Stimulated activated CD4-positive, alpha-beta T cell treated with anti-CD3 and anti-CD28 coated beads, Interleukin-12 subunit alpha, Interleukin-12 subunit beta, amount 100 ng/mL, for 48 hours (primary cell): ENCODE measurements at places on chromosomes 12 and 14.

DNA sequence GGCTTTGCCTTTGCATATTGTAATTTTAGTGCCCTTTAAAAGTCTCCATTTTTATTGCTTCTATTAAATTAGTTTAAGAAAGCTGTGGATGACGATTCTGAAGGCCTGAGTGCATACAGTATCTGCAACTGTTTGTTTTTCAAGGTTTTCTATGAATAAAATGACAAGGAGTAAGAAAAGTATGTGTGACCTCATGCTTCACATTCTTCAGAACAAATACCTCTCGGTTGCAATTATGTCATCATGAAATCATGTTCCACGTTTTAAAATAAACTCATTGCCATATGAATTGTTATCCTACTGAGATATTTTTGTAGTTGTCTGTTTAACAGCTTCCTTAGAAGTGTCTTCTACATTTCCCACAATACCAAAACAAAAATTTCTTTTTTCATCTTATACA, 374.6 kb downstream of the MDGA2 start:
- DNase-seq: no peak

- no peak for DNase-seq
Measured at GRCh38 chr12:121748218-121748570, 35.6 kb downstream of the TMEM120B start.

DNA sequence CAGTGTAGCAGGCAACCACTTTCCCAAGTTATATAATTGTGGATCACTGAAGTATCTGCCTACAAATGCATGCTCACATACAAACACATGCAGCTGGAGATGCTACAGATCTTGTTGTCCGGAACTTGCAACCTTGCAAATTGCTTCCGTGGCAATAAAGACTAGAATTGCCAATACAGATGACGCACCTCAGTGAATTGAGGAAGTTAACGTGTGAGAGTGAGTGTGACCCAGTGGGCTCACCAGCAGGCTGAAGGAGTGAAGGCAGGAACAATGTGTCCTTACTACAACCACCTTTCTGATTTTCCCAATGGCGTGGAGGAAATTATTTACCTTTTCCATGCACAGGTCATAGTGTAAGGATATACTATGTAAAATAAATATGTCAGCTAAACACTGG, 89.4 kb upstream of the GRIP1 start:
- DNase-seq: no peak

GRCh38 chr12:39047539-39048262, 142.3 kb upstream of the CPNE8 start:
- no peak for DNase-seq

DNA sequence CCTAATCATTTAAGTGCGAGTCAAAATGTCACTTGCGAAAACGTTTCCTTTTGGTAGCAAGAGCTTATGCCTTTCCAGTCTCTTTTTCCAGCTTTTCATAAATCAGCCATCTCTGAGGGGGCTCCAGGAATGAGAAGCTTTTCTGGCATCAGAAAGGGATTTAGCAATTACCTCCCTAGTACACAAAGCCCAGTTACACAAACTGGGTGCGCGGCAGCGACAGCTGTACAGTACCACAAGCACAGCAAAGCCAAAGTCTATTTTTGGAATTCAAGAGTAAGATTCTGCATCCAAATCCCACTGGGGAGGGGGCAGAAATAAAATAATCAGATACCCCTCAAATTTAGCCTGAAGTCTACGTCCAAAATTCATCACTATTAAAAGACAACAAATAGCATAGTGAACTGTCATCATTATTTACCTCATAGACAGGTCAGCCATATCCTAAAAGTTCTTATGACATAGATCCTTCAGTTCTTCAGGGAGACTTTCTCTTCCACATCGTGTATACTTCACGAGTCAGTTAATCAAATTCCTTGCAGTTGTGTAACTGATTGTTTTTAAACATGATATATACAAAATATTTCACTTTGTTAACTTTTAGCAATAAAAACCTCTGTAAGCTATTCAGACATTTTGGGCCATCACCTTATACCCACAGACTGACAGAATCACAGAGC, 150.8 kb downstream of the TTC7B start:
- DNase-seq: no peak

DNA sequence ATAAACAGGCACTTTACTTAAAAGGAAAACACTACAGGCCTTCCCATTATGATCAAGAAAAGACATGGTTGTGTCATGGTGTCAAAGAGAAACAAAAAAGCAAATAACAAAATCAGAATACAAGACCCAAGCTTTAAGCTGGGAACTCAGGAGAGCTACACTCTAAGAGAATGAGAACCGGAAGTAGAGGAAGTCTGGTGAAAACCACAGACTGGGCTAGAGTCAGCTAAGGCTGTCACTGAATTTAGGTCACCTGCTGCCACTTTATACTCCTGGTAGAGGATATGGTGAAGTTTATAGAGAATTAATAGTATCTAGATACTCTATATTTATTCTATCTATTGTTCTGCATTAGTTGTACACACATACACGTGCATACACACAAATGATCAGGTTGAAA, 971.7 kb downstream of the FLRT2 start:
- no peak for DNase-seq

- DNase-seq: no peak
Measured at GRCh38 chr14:55710506-55711041, 130.6 kb downstream of the KTN1 start.

DNA sequence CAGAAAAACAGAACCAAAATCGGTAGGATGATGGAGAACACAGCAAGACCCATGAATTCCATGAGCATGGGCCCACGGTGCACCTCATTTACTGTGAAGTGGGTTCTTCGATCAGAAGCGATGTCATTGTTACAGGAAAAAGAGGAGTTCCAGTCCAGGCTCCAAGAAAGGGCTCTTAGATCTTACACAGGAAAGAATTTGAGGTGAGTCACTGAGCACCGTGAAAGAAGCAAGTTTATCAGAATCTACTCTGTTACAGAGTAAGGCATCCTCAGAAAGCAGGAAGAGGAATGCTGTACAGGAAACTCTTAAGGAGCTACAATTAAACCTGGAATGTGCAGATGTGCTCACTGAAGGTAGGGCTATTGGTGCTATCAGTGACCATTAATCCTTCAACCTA, 11.6 kb upstream of the CHFR start:
- no peak for DNase-seq

GRCh38 chr12:122836027-122836921, 1.0 kb downstream of the HIP1R start:
- peak; percentile 15 for DNase-seq

DNA sequence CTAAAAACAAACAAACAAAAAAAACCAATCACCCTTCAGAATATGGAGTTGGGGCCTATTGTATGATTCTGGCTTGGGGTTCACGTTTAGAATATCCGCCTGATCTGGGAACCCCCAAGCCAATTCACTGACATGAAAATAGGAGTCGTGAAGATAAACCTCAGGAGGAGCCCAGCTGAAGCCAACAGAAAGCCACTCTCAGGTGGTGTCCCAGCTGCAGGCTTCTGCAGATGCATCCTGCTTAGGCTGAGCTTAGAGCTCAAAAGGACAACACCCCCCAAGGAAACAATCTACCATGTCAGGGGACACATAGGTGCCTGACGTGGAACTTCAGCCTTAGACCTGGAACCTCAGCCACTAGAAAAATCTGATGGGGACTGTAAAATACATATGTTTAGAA, 51.9 kb downstream of the SYNE3 start:
- no peak for DNase-seq

GRCh38 chr12:86719381-86719780, 463.2 kb upstream of the MGAT4C start:
- no peak for DNase-seq

DNA sequence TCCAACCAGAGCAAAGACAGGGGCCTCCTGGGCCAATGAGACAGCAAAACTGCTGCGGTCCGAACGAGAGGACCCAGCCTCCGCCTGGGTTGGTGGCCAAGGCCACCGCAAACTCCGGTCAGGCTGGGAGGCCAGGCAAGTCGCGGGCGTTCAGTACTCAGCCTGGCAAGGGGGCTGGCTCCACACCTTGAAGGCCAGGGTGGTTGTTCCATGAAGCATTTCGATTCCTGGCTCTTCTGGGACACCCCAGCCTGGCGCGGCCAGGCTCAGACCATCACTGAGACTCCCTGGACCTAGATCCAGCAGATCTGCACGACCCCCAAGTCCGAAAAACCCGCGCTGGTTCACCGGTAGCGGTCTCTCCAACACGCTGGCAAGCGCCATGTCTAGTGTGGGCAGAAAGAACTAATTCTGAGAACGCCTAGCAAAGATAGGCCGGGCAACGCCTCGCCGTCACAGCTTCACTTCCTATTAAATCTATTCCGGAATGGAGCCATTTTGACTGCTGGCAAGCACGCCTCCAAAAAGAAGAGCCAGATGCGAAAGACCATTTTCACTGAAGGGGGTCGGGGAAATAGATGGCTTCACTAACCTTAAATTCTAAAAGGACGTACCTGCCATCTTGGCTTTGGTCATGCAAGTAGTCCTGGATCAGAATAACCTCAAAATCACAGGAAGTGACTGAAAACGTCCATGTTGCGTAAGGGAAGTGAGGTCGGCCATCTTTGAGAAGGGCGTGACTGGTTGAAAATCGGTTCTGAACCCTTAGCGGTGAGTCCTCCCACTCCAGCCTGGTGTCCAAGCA, at the start of gene PSMB5:
Gene PSMB5, minus strand, starts transcription at position 403 of the 805 bp plus-strand sequence. Its CDS starts 19 bp downstream, at position 384.
- peak; percentile 85 for DNase-seq

GRCh38 chr12:117552971-117553370, 191.5 kb upstream of the NOS1 start:
- no peak for DNase-seq

- no peak for DNase-seq
Measured at GRCh38 chr12:70722584-70723343, 85.5 kb upstream of the PTPRB start.

- no peak for DNase-seq
Measured at GRCh38 chr14:69827560-69827959, 30.5 kb upstream of the SLC10A1 start.

DNA sequence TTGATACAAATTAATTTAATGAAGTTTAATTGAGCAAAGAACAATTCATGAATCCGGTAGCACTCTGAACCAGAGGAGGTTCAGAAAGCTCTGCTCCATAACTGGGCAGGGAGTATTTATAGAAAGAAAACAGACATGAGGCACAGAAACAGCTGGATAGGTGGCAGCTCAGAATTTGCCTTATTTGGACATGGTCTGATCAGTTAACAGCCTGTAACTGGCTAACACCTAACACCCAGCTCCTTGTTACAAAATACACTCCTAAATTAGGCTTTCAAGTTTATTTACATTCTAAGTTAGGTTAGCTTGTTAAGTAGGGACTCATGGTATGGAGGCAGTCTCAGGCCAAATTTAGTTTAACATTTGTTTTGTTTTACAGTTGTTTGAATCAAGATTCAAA, 67.8 kb upstream of the TMCC3 start:
- DNase-seq: no peak

DNA sequence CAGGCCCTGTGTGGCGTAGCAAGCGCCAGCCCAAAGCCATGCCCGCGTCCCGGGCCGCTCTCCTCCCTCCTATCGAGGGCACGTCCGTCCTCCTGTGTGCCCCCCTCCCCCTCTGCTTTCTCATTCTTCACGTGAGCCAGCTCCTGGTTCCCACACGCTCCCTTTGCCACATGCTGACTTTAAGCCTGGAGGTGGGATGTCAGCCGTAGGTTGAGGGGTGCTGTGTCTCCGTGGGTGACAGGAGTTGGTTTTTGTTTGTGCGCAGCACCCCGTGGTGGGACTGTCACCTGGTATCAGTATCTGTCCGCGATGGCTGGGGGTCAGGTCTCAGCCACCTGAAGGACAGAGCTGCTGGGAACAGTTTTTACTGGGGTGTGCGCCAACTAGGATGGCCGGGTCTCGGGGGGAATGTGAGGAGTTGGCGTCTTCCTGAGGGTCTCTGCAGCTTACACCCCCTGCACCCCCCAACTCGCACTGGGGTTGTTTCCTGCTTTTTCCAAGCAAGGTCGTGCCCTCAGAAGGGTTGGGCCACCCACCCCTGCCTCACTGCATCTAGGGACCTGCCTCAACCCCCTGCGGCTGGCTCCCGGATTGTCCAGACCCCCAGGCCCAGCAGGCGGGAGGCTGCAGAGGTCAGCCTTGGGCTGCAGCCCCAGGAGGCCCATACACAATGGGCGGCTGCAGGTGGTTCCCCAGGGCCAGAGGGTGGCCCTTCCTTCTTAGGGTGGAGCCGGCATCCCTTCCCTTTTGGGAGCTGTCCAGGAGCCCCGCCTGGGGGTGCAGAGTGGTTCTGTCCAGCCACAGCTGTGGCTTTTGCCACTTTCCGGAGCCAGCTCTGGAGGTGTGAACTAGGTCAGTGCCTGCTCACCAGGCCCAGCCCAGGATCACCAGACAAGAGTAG, 7.3 kb downstream of the ULK1 start:
- no peak for DNase-seq

- DNase-seq: no peak
Measured at GRCh38 chr14:24315807-24316596, 4.7 kb downstream of the LTB4R start.

GRCh38 chr12:124687917-124688316, 120.5 kb upstream of the NCOR2 start:
- no peak for DNase-seq

GRCh38 chr12:123398177-123398549, 14.2 kb downstream of the KMT5A start:
- DNase-seq: no peak

- no peak for DNase-seq
Measured at GRCh38 chr12:47231456-47231855, 151.7 kb upstream of the AMIGO2 start.

DNA sequence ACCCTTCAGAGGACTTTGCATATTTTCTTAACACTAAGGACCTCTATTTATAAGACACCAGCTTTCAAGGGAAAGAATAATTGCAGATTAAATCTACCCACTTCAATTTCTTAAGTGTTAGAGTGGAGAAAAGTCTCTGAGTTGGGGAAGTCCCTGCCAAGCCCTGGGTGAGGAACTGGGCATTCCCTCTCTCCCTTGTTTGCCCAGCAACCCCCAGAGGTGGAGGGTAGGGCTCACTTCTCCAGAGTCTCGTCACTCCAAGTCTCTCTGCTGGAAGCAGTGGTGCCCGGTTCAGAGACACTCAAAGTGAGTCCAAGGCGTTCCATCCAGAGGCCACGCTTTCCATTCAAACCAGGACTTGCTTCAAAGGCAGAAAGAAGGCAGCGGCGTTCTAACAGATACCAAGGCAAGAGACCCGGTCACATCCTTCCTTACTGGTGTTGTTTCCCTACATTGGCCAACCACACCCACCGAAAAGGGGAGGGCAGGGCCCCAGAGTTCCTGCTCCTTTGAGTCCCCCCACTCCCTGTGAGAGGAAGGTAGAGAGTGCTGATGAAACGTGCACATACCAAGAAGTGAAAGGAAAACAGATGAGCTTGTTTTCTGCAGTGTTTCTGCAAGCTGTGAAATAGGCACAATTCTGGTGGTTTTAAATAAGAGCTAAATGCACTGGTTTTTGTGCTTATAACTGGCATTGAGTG, 6.1 kb upstream of the BDKRB2 start:
- DNase-seq: no peak

DNA sequence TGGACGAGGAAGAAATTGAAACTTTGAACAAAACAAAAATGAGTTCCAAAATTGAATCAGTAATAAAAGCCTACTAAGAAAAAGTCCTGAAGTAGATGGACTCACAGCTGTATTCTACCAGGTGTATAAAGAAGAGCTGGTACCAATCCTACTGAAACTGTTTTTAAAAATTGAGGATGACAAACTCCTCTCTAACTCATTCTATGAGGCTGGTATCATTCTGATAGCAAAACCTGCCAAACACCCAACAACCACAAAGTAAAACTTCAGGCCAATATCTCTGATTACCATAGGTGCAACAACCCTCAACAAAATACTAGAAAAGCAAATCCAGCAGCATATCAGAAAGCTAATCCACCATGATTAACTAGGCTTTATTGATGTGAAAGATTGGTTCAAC, 33.9 kb upstream of the LDHB start:
- no peak for DNase-seq
